Peyer's patch (tissue), 4 donors: ENCODE measurements at places on chromosomes 2 and 18. TPM values are rescaled to one million over a fixed set of nuclear protein-coding genes. Genes with fewer than 3 reads are reported as not detected.

DNA sequence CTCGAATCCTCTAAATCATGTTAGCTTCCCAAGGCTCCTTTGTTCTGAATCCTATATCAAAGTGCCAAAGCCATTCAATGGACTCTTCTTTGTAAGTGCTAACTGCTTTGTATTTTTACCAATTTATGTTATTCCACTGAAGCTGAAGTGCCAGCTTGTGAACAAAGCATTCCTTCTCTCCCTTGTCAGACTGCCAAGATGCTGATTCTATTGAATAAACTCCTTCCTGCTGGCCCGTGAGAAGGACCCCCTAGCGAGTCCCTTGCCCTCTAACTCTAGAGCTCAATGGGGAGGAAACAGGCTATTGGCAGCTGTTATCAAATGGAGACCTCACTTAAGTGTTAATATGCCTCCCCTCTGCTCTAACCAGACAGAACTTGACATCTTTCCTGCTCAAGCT lies 1097.9 kb upstream of the CNTNAP5 start:
- no peaks in the 10 kb centered on the region for H3K4me1 ChIP-seq
- no peak overlapping the region for H3K27ac ChIP-seq
- no peaks in the 10 kb centered on the region for H3K27me3 ChIP-seq
- no peak overlapping the region for H3K4me3 ChIP-seq

PSMA8 gene
- not detected for total RNA-seq

DNA sequence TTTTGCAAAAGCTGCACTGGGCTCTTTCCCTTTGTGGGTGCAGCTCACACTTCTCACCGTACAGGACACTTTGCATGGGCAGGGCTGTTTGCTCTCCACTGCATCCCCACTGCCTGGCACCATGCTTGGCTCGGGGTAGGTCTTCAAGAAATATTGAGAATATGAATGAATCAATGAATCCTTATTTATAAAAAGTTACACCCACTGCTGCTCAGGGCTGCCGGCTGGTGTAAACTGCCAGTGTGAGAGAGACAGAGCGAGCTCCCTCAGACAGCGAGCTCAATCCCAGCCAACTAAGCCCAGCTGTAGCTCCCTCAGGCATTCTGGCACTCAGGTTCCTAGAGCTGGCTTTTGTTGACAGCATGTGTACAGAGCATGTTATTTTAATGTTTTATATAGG lies 3.4 kb downstream of the TMEM185B start:
- no peak overlapping the region for H3K4me3 ChIP-seq
- H3K4me1 ChIP-seq: peaks cover 6% of the 10 kb centered on the region
- no peaks in the 10 kb centered on the region for H3K27me3 ChIP-seq
- H3K27ac ChIP-seq: no peak overlapping the region
- peak; percentile 23 for DNase-seq

DNA sequence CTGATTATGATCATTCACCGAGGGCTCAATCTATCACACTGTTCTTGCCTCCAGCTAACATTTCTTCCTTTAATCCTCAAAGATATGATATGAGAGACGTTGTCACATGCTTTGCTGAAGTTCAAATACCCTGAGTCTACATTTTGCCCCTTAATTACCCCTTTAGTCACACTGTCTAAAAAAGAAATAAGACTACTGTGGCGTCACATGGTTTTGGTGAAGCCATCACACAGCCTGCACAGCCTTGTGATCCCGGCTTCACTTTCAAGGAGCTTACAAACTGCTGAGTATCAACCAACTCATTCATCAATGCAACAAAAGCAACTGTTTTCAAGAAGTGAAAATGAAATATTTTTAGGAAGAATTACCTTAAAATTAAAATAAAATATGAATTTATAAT lies 31.9 kb upstream of the SOCS6 start:
- H3K4me1 ChIP-seq: no peaks in the 10 kb centered on the region
- no peaks in the 10 kb centered on the region for H3K36me3 ChIP-seq
- H3K27me3 ChIP-seq: no peaks in the 10 kb centered on the region
- H3K27ac ChIP-seq: no peak overlapping the region

- peak within 1 kb of the TSS; percentile 65 for H3K27ac ChIP-seq
- no peaks in the 10 kb centered on the region for H3K36me3 ChIP-seq
- peak within 1 kb of the TSS; percentile 71 for H3K4me3 ChIP-seq
- no peaks in the 10 kb centered on the region for H3K27me3 ChIP-seq
- H3K4me1 ChIP-seq: no peaks in the 10 kb centered on the region
- DNase-seq: peak; percentile 86
These were observed at the start of gene INPP4A for GRCh38 chr2:98444436-98445176. Gene INPP4A, plus strand, starts transcription at chr2:98444858. Its CDS starts 75,191 bp downstream, at chr2:98520049.

PPIL3 gene
- total RNA-seq: 16.8 TPM

MYOM1 gene
- total RNA-seq: 1.3 TPM

AAK1 gene
- total RNA-seq: 85.0 TPM

SPAST gene
- 46.9 TPM for total RNA-seq

DNA sequence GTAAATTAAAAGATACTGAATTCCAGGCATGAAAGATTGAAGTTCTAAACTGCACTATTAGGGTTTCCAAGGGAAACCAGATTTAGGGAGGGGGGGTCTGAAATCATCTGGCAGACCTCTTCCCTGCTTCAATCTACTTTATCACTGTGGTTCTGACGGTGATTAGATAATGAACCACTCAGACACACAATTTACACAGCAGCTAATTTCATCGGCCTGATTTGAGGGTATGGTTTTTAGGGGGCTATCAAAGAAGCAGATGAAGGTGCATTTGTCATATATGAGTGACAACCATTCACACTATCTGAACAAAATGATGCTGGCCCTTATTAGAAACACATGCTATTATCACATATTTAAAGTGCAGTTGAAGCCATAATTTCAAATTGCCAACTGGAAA lies 106.0 kb downstream of the OLA1 start:
- H3K36me3 ChIP-seq: no peaks in the 10 kb centered on the region
- no peak overlapping the region for H3K4me3 ChIP-seq
- no peaks in the 10 kb centered on the region for H3K27me3 ChIP-seq
- DNase-seq: no peak
- no peak overlapping the region for H3K27ac ChIP-seq
- no peaks in the 10 kb centered on the region for H3K4me1 ChIP-seq

FAM161A gene
- 7.4 TPM for total RNA-seq

GRCh38 chr2:112658839-112659667 lies 13.3 kb downstream of the SLC20A1 start:
- no peak for DNase-seq
- H3K4me1 ChIP-seq: no peaks in the 10 kb centered on the region
- no peak overlapping the region for H3K4me3 ChIP-seq
- H3K36me3 ChIP-seq: peaks cover 5% of the 10 kb centered on the region

- no peak overlapping the region for H3K4me3 ChIP-seq
- no peak overlapping the region for H3K27ac ChIP-seq
- no peaks in the 10 kb centered on the region for H3K27me3 ChIP-seq
- H3K4me1 ChIP-seq: no peaks in the 10 kb centered on the region
These were observed 27.6 kb downstream of the ANKMY1 start for GRCh38 chr2:240530181-240530580.

DNA sequence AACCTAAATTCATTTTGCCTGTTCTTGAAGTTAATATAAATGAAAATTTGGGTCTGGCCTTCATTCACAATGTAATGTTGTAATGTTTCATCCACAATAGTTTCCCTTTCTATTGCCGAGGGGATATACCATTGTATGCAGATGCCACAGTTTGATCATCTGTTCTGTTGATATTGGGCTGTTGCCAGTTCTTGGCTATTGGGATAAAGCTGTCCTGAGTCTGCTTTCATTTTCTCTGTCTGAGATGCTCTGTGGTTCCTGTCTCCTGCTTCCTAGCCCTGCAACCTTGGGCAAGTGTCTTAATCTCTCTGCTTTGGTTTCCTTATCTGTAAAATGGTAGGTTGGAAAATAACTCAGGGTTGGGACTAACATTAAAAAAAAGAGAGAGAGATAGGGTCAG lies 25.2 kb downstream of the B3GNT2 start:
- DNase-seq: no peak
- H3K36me3 ChIP-seq: no peaks in the 10 kb centered on the region
- H3K4me3 ChIP-seq: no peak overlapping the region
- H3K27me3 ChIP-seq: no peaks in the 10 kb centered on the region

DNA sequence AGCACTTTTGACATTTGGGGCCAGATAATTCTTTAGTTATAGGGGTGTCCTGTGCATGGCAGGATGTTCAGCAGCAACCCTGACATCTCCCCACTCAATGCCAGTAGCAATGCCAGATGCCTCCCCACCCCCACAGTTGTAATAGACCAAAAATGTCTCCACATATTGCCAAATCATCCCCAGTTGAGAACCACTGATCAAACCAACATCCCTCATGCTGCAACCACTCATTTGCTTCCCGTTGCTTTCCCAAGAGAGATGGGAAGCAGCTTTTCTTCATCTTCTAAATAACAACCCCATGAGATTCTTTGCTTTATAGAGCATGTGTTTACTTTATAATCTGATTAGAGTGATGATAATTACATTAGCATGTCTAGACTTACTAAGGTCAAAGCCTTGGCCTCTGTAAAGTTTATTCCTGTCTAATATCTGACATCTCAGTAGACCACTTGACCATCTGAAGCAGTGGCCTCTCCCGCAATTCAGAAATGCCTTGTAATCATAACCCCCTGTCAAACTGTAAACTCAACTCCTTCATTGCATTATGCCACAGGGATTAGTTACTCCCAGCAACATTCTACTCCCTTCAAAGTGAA lies 28.7 kb upstream of the C1D start:
- no peak overlapping the region for H3K27ac ChIP-seq
- DNase-seq: no peak
- no peaks in the 10 kb centered on the region for H3K4me1 ChIP-seq
- no peaks in the 10 kb centered on the region for H3K36me3 ChIP-seq
- no peak overlapping the region for H3K4me3 ChIP-seq

GRCh38 chr18:57619876-57620275 lies 1.8 kb downstream of the NARS1 start:
- no peak overlapping the region for H3K4me3 ChIP-seq
- H3K27me3 ChIP-seq: no peaks in the 10 kb centered on the region
- H3K27ac ChIP-seq: no peak overlapping the region
- H3K36me3 ChIP-seq: peaks cover 41% of the 10 kb centered on the region

- no peak for DNase-seq
- no peak overlapping the region for H3K4me3 ChIP-seq
- H3K27ac ChIP-seq: no peak overlapping the region
- no peaks in the 10 kb centered on the region for H3K36me3 ChIP-seq
- no peaks in the 10 kb centered on the region for H3K27me3 ChIP-seq
These were observed 34.5 kb downstream of the DTNA start for GRCh38 chr18:34744569-34744968.

DNA sequence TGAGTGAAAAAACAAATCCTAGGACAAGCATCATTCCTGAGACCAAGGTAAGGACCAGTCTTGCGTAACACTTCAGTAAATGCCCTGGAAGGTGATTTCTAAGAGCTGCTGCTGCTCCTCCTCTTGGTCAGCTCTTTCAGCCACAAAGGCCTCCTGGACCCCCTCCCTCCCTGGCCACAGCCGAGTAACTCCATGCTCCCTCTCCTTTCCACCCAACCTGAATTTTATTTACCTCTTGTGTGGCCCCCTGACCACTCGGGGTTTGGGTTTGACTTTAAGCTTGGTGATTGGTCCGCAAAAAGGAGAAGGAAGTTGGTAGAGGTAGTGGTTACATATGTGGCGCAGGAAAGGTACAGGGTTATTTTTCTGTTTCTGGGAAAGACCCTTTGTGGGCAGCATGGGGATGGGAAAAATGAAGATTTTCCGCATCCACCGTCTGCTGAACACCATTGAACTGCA lies 9.2 kb downstream of the HTRA2 start:
- no peaks in the 10 kb centered on the region for H3K36me3 ChIP-seq
- no peak for DNase-seq
- H3K27ac ChIP-seq: peak overlapping the region; percentile 65

DNA sequence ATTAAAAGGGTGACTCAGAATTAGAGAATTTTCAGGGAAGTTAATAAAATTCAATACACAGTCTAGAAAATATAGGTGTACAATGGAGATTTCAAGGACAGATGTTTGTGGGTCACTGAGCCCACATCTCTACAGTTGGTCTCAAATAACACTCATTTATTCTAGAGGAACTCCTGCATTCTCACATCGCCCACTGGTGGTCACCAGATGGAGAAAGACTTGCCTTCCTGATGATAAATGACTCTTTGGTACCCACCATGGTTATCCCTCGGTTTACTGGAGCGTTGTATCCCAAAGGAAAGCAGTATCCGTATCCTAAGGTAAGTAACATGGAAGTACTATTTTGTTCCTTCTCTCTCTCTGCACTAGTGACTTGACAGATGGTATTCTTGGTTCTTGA lies 1297.1 kb downstream of the DPP10 start:
- no peaks in the 10 kb centered on the region for H3K27me3 ChIP-seq
- H3K27ac ChIP-seq: no peak overlapping the region
- no peaks in the 10 kb centered on the region for H3K4me1 ChIP-seq
- H3K36me3 ChIP-seq: no peaks in the 10 kb centered on the region

TUBA3E gene
- not detected for total RNA-seq

- no peaks in the 10 kb centered on the region for H3K27me3 ChIP-seq
- H3K4me3 ChIP-seq: peak overlapping the region; percentile 52
- DNase-seq: no peak
- H3K27ac ChIP-seq: peak overlapping the region; percentile 96
These were observed 1.8 kb downstream of the RTKN start for GRCh38 chr2:74439803-74440377.

GRCh38 chr18:73007195-73007914 lies 139.6 kb upstream of the NETO1 start:
- H3K27me3 ChIP-seq: no peaks in the 10 kb centered on the region
- no peak for DNase-seq
- H3K36me3 ChIP-seq: no peaks in the 10 kb centered on the region
- no peak overlapping the region for H3K4me3 ChIP-seq
- H3K4me1 ChIP-seq: no peaks in the 10 kb centered on the region
- H3K27ac ChIP-seq: no peak overlapping the region

GRCh38 chr2:43943809-43944452 lies 51.9 kb downstream of the LRPPRC start:
- H3K27ac ChIP-seq: no peak overlapping the region
- DNase-seq: no peak
- H3K4me3 ChIP-seq: no peak overlapping the region
- H3K4me1 ChIP-seq: no peaks in the 10 kb centered on the region
- H3K36me3 ChIP-seq: no peaks in the 10 kb centered on the region

DNA sequence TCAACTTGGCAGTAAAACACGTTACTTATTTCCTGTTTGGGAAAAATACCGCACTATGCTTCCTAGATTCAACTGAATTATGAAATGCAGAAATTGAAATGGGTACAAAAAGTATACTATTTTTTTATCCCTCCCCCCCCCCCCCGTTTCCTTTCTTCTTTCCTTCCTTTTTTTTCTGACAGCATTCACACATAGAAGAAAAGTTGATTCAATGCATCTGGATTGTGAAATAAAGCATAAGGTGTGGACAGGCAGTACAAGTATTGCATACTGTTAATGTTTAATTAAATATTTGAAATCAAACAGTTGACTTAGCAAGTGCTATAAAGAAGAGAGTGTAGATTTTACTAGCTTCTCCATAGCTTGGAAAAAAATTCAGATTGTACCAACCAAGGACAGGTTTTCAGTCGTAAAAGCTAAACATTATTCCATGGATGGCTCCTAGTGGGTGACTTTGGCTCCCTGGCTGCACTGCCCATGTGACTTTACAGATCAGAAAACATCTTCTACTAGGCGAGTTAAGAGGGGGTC lies 21.6 kb upstream of the AGFG1 start:
- no peaks in the 10 kb centered on the region for H3K36me3 ChIP-seq
- peak overlapping the region; percentile 81 for H3K27ac ChIP-seq
- H3K4me1 ChIP-seq: no peaks in the 10 kb centered on the region
- DNase-seq: no peak
- H3K27me3 ChIP-seq: no peaks in the 10 kb centered on the region
- H3K4me3 ChIP-seq: no peak overlapping the region

GRCh38 chr2:226487573-226487972 lies 312.0 kb downstream of the IRS1 start:
- H3K4me3 ChIP-seq: no peak overlapping the region
- H3K36me3 ChIP-seq: no peaks in the 10 kb centered on the region
- H3K27ac ChIP-seq: no peak overlapping the region
- H3K27me3 ChIP-seq: no peaks in the 10 kb centered on the region
- no peak for DNase-seq
- no peaks in the 10 kb centered on the region for H3K4me1 ChIP-seq
